NCI-H1105 treated with DMSO at 0.1 percent for 48 hours (cell line): ENCODE measurements at places on chromosomes 3 and 15.
A peak's percentile ranks its signal among the peaks of the same experiment; 100 is the strongest.

GRCh38 chr3:120284747-120285507 is at the start of gene GPR156:
Gene GPR156, minus strand, starts transcription at chr3:120285222. Its CDS starts 41,124 bp downstream, at chr3:120244098.
- peak; percentile 10 for DNase-seq

DNA sequence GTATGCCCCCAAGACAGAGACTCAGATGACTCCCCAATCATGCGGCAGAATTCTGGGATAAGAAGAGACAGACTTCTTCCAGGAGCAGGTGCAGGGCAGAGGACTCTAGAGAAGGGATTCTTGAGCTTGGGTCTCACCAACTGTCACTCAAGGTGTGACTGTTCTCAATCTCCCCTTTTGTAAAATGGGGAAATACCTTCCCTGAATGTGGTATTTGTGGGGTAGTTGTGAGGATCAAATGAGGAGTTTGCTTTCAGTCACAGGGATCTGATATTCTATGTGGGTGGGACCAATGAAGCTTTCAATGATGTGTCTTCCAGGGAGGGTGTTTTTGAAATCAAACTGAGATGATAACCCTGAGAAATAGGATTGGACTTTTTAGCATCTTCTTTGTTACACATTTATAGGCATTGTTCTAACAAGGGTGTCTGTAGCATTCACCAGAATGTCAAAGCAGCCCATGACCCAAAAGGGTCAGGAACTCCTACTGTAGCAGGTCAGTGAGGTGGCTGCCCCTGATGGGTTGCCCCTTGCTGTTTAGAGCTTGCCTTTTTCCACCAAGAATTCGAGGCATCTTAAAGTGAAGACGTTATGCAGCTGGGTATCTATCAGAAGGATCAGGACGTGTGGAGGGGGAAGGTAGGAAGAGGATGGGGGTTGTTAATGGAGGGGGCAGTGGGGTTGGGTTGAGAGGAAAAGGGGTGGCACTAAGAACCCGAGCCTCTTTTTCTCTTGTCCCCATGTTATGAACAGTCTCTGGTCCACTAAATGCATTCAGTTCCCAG is 28.8 kb downstream of the UMPS start:
- DNase-seq: no peak

DNA sequence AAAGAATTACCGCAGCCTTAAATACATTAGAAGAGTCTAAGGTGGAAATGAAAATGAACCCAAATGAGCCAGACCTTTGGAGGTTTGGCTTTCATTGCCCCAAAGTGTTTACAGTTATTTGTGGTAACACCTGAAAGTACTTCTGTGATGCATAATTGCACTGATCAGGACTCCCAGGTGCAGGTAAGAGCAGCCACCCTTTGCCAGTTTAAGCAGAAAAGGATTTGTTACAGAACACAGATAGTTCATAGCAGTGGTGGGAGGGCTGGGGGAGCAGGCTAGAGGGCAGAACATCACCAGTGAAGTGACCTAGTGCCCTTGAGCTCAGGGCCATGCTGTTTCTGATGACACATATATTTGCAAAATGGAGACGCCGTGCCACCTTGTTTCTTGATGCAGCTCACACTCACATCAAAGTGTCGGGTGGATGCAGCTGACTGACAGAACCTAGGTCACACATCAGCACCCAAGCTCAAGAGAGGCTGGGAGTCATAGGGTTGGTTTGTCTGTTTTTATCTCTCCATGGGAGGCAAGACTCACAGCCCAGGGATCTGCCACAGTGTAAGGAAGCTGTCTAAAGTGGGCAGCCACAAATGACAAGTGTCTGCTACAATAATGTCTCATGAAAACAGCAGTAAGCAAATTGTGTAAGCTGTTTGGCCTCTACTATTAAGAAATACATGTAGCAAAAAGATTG is 49.1 kb downstream of the NEK11 start:
- DNase-seq: no peak

DNA sequence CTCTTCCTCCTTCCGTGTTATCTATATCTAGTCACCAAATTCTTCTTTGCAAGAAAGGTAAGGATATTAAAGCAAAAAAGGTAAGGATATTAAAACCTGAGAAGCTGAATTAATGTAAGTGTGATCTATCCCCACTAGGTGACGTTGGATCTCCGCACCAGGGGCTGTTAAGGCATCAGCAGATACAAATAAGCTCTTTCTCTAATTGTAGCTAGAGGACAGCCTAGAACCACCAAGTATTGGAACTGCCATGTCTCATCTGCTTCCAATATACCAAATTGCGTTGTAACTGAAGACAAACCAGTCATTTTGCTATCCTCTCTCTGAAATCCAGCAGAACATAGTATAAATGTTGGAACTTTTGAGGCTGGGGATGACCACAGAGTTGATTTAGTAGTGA is 471.2 kb upstream of the TGFBR2 start:
- DNase-seq: no peak

GRCh38 chr3:51353691-51354090 is 31.4 kb upstream of the MANF start:
- no peak for DNase-seq
